ENCODE measurements at places on chromosomes 16 and 17. TPM values are rescaled to one million over a fixed set of nuclear protein-coding genes. Genes with fewer than 3 reads are reported as not detected.

The PRPSAP2 gene
- total RNA-seq = 35.8 TPM

The HBQ1 gene
- total RNA-seq = not detected

The TP53TG3B gene
- total RNA-seq = not detected

The PMFBP1 gene
- total RNA-seq = 1.4 TPM

The KRTAP2-1 gene
- not detected for total RNA-seq

The ZG16 gene
- not detected for total RNA-seq

DNA sequence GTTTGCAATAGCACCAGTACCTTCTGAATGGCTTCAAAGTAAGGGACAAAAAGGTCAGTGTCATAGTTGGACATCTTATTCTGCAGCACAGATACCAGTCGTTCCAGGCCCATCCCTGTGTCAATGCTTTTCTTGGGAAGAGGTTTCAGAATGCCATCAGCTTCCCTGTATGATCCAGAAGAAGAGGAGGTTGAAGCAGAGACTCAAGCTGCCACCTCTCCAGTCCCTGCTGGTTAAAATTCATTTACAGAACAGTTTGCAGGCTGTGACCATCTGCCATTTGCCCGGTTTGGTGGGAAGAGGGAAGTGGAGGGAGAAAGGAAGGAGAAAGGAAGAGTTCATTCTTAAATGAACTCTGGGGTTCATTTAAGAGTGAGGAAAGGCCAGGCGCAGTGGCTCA is 18.4 kb upstream of the EXOSC6 start:
- no peak overlapping the region for H3K4me3 ChIP-seq
- H3K27ac ChIP-seq = no peak overlapping the region
- H3K4me1 ChIP-seq = no peaks in the 10 kb centered on the region
- H3K27me3 ChIP-seq = no peaks in the 10 kb centered on the region

- H3K4me1 ChIP-seq = peaks cover 45% of the 10 kb centered on the region
- peak; percentile 84 for DNase-seq
- H3K27me3 ChIP-seq = no peaks in the 10 kb centered on the region
- H3K36me3 ChIP-seq = peaks cover 31% of the 10 kb centered on the region
Observed at GRCh38 chr17:38748149-38748891, at the start of gene PCGF2. PCGF2 (minus strand) TSS chr17:38748336; CDS start chr17:38740402, 7,934 bp downstream.

DNA sequence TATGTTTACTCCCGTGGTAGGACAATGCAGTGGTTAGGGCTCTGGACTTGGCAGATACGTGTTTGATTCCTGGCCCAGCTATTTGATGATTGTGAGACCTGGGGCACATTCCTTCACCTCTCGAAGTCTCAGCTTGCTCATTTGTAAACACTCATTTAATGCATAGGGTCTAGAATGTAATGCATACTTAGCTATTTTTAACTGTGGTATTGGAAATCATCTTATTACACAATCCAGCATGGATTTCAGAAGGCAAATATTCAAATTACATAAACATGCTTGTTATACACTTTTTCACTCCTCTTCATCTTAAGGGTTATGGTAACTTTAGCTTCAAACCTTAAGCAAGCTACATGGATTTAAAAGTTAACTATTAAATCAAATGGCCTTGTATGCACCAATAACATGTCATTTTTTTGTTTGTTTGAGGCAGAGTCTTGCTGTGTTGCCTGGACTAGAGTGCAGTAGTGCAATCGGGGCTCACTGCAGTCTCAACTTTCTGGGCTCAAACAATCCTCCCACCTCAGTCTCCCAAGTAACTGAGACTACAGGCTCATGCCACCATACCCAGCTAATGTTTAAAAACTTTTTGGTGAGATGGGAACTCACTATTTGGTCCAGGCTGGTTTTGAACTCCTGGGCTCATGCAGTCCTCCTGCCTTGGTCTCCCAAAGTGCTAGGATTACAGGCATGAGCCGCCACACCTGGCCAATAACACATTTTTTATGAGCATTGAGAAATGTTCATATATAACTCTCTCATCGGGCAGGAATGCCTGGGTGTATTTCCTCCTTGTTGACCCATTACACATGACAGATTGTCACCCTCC is 52.5 kb downstream of the VAT1L start:
- peaks cover 8% of the 10 kb centered on the region for H3K4me1 ChIP-seq
- no peak overlapping the region for H3K27ac ChIP-seq
- H3K4me3 ChIP-seq = no peak overlapping the region
- DNase-seq = peak; percentile 27
- peaks cover 48% of the 10 kb centered on the region for H3K27me3 ChIP-seq
- H3K36me3 ChIP-seq = no peaks in the 10 kb centered on the region

GRCh38 chr17:77688369-77688768 is 270.1 kb upstream of the TNRC6C start:
- no peak for DNase-seq
- H3K36me3 ChIP-seq = no peaks in the 10 kb centered on the region
- H3K4me1 ChIP-seq = peaks cover 13% of the 10 kb centered on the region
- no peak overlapping the region for H3K27ac ChIP-seq
- H3K4me3 ChIP-seq = no peak overlapping the region

- H3K36me3 ChIP-seq = no peaks in the 10 kb centered on the region
- H3K4me1 ChIP-seq = no peaks in the 10 kb centered on the region
- H3K27me3 ChIP-seq = peaks cover 69% of the 10 kb centered on the region
- H3K27ac ChIP-seq = no peak overlapping the region
Observed at GRCh38 chr16:84373907-84374489, 5.7 kb downstream of the ATP2C2 start.

DNA sequence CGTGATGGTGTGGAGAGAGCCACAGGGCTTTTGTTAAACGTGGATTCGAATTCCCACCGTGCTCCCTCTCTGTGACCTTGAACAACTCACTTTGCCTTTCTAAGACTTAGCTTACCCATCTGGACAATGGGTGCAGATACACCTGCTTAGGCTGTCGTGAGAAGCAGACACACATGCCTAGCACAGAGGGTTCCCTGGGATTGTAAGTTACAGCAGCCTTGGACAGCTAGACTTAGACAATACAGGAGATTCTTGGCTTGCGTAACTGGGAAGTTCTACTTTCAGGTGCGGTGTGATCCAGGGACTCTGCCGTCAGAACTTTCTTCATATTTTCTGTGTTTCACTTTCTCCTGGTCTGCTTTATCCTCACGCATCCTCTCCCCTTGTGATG is 127.0 kb downstream of the ABCC1 start:
- H3K27me3 ChIP-seq = no peaks in the 10 kb centered on the region
- no peaks in the 10 kb centered on the region for H3K4me1 ChIP-seq
- no peak overlapping the region for H3K4me3 ChIP-seq
- H3K36me3 ChIP-seq = peaks cover 70% of the 10 kb centered on the region

DNA sequence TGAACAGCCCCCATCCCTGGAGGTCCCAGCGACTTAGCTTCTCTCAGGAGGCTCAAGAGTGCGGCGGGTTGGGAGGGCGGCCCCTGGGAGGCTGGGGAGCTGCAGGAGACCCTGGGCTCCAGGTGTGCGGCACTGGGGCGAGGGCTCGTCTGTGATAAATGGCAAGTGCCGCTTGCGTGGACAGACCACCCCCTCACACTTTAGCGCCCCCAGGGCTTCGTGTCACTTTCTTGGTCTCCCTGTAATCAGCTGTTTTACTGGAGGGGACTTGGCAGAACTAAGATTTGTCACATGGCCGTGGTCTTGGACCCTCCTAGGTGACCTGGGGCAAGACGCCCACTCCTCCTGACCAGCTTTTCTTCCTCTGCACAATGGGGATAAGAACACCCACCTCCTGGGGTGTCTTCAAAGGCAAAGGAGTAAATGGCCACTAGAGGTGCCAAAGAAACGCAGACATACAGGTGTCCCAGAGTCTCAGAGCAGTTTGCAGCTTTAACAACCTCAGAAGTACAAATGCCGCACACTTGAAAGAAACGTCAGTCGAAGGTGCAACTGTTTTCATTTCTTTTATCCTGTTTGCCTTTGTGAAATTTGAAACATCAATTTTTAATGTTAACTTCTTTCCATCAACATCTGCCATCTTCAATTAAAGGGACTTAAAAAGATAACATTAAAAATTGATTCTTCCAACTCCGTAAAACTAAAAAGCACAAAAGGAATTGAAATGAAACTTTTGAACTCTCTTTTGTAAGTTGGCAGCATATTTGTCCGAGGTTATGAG is 946 bp downstream of the OSGIN1 start:
- H3K4me3 ChIP-seq = peak overlapping the region; percentile 77
- H3K36me3 ChIP-seq = no peaks in the 10 kb centered on the region
- H3K4me1 ChIP-seq = peaks cover 8% of the 10 kb centered on the region
- peak; percentile 61 for DNase-seq
- no peaks in the 10 kb centered on the region for H3K27me3 ChIP-seq
- H3K27ac ChIP-seq = peak overlapping the region; percentile 70

GRCh38 chr16:50025537-50025931 is 509 bp downstream of the CNEP1R1 start:
- peaks cover 30% of the 10 kb centered on the region for H3K36me3 ChIP-seq
- peak; percentile 17 for DNase-seq
- H3K4me3 ChIP-seq = peak overlapping the region; percentile 91
- peaks cover 14% of the 10 kb centered on the region for H3K27me3 ChIP-seq
- peak overlapping the region; percentile 82 for H3K27ac ChIP-seq

GRCh38 chr17:6526362-6527152 is 29.8 kb downstream of the PITPNM3 start:
- H3K27ac ChIP-seq = no peak overlapping the region
- peaks cover 33% of the 10 kb centered on the region for H3K4me1 ChIP-seq
- peaks cover 20% of the 10 kb centered on the region for H3K36me3 ChIP-seq
- no peaks in the 10 kb centered on the region for H3K27me3 ChIP-seq

DNA sequence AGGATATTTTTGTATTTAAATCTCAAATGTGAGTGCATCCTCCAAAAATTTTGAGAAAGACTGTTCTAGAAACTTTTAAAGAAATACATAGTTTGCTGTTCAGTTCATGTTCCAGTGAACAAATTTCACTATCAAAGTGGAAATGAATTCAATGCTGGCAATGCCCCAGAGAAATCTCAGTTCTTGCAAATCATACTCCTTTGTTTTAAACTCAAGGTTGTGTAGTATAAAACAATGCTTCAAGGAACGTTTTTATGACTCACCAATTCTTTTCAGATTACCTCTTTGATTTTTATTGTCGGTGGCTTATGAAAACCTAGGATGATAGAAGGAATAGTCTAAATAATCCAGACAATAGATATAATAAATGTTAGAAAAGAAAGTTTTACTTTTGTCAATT is 17.6 kb downstream of the LPCAT2 start:
- no peaks in the 10 kb centered on the region for H3K36me3 ChIP-seq
- H3K27me3 ChIP-seq = no peaks in the 10 kb centered on the region
- peak overlapping the region; percentile 36 for H3K27ac ChIP-seq
- H3K4me3 ChIP-seq = no peak overlapping the region

GRCh38 chr17:57447357-57447989 is 191.2 kb downstream of the MSI2 start:
- H3K27ac ChIP-seq = no peak overlapping the region
- peaks cover 13% of the 10 kb centered on the region for H3K36me3 ChIP-seq
- no peaks in the 10 kb centered on the region for H3K27me3 ChIP-seq
- no peak for DNase-seq

GRCh38 chr16:86359571-86359970 is 150.8 kb upstream of the FOXF1 start:
- peaks cover 22% of the 10 kb centered on the region for H3K4me1 ChIP-seq
- H3K36me3 ChIP-seq = no peaks in the 10 kb centered on the region

DNA sequence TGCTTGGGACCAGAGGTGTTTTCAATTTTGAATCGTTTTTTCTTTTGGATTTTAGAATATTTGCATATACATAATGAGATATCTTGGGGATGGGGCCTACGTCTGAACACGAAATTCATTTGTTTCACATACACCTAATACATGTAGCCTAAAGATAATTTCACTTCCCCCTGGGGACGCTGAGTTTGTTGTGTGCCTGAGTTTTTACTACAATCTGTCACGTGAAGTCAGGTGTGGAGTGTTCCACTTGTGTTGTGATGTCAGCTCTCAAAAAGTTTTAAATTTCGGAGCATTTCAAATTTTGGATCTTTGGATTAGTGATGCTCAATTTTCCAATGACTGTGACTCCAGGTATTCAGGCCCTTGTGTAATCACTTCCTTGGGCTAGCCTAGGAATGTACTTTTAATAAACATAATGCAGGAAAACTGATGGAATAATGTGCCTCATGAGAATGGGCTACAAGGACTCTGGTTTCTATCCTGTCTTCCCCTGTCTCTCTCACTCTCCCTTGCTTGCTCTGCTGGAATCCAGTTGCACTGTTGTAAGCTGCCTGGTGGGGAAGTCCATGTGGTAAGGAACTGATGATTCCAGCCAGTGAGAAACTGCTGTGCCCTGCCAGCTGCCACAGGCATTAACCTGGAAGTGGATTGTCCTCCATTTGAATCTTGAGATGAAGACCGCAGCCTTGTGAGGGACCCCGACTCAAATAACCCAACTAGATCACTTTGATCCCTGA is 403.8 kb downstream of the SHISA9 start:
- H3K27me3 ChIP-seq = no peaks in the 10 kb centered on the region
- DNase-seq = peak; percentile 31
- H3K4me1 ChIP-seq = peaks cover 20% of the 10 kb centered on the region
- H3K4me3 ChIP-seq = no peak overlapping the region
- no peaks in the 10 kb centered on the region for H3K36me3 ChIP-seq

DNA sequence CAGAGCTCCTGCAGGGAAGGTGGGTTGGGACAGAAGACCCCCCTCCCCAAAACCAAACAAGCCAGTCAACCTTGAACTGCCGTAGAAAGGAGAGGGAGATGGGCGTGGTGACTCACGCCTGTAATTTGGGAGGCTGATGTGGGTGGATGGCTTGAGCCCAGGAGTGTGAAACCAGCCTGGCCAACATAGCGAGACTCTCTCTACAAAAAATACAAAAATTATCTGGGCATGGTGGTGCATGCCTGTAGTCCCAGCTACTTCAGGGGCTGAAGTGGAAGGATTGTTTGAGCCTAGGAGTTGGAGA is 42.1 kb downstream of the NT5M start:
- no peaks in the 10 kb centered on the region for H3K4me1 ChIP-seq
- no peaks in the 10 kb centered on the region for H3K27me3 ChIP-seq
- no peak overlapping the region for H3K4me3 ChIP-seq
- H3K27ac ChIP-seq = no peak overlapping the region
- H3K36me3 ChIP-seq = no peaks in the 10 kb centered on the region

DNA sequence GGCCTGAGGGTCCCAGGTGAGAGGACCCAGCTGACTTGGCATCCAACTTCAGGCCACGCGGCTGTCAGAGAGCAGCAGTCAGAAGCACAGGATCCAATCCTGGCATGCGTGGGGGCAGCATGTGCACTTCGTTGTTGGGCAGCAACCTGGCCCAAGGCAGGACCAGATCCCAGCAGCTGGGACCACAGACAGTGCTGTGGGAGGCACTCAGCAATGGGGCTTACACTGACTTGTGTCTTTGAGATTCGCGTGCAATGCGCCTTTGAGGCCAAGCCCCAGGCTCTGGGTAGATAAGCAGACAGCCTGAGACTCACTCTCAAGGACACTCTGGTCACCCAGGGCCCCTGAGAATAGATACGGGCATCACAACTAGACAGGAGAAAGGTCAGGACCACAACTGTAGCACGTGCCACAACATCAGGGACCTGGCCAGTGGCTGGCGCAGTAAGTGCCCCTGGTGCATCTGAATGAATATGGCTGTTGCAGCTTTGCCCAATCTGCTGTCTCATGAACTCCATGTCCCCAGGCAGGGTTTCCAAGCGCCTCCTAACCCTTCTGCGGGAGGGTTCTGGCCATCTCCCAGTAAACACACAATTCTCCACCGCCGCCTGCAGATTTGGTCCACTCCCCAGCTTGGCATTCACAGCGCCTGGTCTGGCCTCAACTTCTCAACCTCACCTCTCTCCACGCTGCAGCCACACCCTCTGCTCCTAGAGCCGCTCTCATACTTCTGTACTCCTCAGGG is 3.2 kb downstream of the PAM16 start:
- H3K27ac ChIP-seq = no peak overlapping the region
- no peaks in the 10 kb centered on the region for H3K27me3 ChIP-seq
- DNase-seq = no peak
- H3K4me1 ChIP-seq = peaks cover 8% of the 10 kb centered on the region
- H3K36me3 ChIP-seq = peaks cover 4% of the 10 kb centered on the region
- H3K4me3 ChIP-seq = no peak overlapping the region

Measured in MCF 10A (cell line).